NCI-H2171 treated with DMSO at 0.1 percent for 48 hours (cell line): ENCODE measurements at places on chromosomes 5 and 9.

GRCh38 chr9:35529161-35529823 is 39.4 kb downstream of the RUSC2 start:
- no peak for DNase-seq

DNA sequence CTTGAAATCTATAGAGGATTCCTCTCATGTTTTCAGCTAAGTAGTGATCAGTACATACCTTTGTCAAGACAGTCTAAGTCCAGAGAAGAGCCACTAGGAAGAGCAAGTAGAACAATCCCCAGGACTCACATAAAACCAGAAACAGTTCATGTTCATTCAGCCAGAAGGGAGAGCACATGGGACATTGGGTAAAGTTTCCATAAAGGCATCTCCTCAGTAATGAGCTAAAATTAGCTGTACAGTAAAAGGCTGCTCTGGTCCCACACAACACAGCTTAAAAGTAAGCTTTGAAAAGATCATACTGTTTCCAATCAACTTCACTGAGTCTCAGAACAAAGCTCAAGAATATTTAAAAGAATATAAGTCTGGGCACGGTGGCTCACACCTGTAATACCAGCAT is 32.4 kb downstream of the HOMER1 start:
- peak; percentile 7 for DNase-seq

- no peak for DNase-seq
Measured at GRCh38 chr5:104344809-104345208, 782.2 kb upstream of the NUDT12 start.

DNA sequence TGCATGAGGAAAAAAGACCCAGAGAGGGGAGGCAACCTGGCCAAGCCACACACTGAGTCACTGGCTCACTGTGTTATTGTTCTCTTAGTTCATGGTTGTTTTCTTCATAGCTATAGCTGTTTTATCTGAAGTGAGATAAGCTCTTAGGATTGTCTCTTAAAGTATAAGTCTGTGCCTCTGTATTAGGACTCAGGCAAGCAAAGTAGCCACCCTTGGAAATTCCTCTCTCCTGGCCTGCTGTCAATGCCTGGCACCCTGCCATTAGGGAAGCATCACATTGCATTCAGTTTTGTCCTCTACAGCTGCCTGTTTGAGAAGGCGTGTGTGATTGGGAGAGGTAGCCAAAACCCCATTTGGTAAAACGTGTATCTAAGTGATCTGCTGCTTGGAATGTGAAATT is 147.4 kb upstream of the GLRA1 start:
- DNase-seq: peak; percentile 19

DNA sequence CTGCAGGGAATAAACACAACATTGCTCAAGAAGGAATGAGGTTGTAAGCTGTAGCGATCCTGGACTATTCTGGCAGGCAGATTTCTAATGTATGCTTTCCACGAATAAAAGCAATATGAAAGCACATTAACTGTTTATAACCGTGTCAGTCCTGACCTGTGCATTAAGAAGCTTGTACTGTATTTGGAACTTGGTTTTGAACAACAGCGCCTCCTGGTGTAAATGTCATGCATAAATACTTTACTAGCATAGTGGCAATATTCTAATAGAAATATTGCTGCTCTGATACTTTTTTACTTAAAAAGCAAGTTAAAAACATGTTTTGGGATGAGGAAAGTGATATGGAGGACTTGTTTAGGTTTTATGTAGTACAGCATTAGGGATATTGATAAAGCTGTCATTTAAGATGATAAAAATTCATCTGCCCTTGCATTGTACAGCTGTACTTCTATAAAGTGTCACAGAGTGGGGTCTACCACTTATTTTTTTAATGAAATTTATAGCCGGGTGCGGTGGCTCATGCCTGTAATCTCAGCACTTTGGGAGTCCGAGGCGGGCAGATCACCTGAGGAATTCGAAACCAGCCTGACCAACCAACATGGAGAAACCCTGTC is 70.7 kb upstream of the GNE start:
- DNase-seq: peak; percentile 33

GRCh38 chr5:157665467-157666070 is 5.8 kb upstream of the C5orf52 start:
- no peak for DNase-seq

DNA sequence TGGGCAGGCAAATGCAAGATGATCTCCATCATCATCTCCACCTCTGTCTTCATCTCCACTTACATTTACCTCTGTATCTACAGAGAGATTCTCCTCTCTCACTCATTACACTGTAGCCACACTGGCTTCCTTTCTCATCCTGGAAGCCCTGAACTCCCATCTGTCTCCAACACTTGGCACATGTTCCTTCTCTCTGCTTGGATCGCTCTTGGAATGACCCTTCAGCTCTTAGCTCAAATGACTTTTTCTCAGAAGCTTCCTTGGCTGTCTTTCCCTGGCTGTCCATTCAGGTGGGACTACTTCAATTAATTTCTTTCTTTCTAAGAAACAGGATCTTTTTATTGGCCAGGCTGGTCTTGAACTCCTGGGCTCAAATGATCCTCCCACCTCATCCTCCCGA is 120.0 kb upstream of the KLF4 start:
- no peak for DNase-seq

- no peak for DNase-seq
Measured at GRCh38 chr5:124949862-124950261, 203.4 kb upstream of the ZNF608 start.

DNA sequence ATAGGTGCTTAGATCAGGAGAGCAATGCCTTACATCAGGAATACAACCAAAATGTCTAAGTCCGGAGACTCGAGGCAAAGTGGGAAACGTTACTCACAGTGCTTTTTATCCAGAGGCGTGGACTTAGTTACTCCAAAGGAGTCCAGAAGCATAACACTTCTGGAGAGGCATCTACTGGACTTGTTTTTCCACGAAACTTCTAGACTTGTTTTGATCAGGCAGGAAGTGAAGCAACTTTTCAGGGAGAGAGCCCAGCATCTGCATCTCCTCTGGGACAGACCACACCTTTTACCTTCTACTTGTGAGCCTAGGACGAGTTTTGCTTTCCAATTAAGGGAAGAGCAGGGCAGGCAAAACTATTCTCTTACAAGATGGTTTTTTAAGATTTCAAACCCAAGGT is 1.2 kb upstream of the TJP2 start:
- DNase-seq: no peak
